ENCODE measurements at places on chromosomes 2 and 18. TPM values are rescaled to one million over a fixed set of nuclear protein-coding genes. Genes with fewer than 3 reads are reported as not detected.

The ABCG8 gene
- not detected for total RNA-seq

The CDK5R2 gene
- 0.20 TPM for total RNA-seq

The STK17B gene
- total RNA-seq = 69.9 TPM

The ARHGAP25 gene
- not detected for total RNA-seq

DNA sequence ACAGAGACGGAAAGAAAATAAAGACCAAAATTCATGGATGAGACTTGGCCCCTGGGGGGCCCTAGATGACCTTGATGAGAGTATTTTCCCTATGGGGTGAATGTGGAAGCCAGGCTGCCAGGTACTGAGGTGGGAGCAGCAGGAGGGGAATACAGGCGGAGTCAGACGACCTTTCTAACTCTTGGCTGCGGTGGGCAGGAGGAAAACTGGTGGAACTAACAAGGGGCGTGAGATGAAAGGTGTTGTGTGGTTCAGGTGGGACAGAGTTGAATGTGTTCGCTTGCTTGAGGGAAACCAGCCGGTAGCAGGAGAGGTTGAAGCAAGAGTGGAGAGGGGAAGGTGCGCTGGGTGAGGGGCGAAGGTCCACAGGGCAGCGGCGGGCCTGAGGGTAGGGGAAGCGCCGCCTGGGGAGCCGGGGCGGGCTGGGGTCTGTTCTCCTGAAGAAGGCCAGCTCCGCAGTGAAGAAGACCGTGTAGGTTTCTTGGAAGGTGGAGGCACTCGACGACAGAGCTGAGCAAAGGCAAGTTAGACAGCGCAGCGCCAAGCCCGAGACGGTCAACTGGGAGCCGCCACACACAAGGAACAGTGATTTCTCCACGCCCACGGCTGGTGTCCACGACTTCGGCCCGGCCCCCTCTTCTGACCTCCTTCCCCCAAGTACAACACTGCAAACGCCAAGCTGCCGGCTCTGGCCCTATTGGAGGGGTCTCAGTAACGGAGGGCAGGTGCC lies 61.7 kb downstream of the GNAL start:
- no peak for DNase-seq

DNA sequence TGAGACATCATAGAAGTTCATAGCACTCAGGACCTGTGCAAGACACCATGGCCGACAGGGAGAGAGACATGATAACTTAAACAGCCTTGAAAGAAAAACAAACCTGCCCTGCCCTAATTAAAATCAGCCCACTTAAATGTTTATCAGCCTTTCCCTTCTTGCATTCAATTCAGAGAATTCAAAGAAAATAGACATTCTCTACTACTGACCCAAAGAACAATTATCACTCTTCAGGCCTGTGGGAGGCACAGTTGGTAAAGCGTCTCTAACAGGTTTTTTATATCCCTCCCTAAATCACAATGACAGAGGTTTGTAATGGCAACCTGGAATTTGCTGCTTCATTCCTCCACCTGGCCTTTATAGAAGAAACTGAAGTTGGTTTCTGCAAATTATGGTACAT lies 1.7 kb downstream of the CDK15 start:
- no peak for DNase-seq

DNA sequence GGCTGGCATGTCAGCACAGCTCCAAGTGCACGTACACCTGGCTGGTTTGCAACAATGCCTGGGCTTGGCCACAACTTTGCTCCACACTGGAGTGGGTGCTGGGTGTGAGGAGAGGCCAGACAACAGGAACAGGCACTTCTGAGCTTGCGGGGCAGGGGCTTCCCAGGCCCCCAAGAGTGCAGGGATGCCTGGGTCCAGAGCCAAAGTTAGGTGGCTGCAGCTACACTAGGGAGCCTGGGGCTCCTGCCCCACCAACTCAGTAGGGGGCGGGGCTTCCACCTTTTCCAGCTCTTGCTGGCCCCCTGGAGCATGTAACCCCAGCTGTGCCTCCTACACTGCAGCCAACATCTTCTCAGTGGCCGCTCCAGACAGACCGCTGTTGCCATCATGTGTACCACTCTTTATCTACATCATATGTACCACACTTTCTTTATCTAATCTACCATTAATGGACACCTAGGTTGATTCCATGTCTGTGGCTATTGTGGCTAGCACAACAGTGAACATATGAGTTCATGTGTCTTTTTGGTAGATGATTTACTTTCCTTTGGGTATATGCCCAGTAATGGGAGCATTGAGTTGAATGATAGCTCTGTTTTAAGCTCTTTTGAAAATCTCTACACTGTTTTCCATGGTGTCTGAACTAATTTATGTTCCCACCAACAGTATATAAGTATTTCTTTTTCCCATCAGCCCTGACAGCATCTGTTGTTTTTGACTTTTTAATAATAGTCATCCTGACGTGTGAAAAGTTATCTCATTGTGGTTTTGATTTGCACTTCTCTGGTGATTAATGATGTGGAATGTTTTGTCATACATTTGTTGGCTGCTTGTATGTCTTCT lies 87.9 kb downstream of the ZNF804A start:
- no peak for DNase-seq

GRCh38 chr2:238791354-238791753 lies 56.5 kb upstream of the TWIST2 start:
- DNase-seq = no peak

DNA sequence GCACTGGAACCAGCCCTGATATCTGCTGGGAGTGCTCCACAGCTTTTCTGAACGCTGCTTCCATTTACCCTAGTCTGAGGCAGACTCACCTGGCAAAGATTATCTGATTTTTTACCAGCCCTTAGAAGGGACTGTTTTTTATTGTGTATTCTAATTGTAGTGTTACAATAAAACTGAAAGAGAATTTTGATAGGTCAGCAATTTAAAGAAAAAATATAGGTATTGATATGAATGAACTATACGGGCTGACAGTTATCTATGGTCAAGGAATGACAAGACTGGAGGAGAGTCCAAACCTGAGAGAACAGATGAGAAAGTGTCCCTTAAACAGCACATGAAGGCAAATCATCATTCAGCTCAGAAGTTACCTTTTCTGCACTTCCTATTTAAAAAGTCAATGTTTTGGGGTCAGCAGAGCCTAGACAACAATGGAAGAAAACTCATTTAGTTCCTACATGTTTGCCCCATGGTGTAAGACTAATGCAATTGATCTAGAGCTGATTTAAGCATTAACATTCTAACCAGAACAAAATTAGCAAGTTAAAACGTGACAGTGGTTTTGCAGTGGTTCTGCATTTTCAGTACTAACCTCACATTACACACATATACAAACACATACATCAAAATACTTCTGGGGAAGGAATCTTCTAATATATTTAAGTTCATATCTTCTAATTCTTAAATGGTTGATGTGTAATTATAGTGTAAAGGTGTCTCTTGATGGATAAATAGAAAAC lies 500.9 kb downstream of the TGIF1 start:
- no peak for DNase-seq

All from RPMI7951 (cell line).